ENCODE measurements at places on chromosomes 13 and 19.
A peak's percentile ranks its signal among the peaks of the same experiment; 100 is the strongest.

GRCh38 chr13:53206455-53206854, 177.8 kb downstream of the OLFM4 start:
- DNase-seq: no peak

DNA sequence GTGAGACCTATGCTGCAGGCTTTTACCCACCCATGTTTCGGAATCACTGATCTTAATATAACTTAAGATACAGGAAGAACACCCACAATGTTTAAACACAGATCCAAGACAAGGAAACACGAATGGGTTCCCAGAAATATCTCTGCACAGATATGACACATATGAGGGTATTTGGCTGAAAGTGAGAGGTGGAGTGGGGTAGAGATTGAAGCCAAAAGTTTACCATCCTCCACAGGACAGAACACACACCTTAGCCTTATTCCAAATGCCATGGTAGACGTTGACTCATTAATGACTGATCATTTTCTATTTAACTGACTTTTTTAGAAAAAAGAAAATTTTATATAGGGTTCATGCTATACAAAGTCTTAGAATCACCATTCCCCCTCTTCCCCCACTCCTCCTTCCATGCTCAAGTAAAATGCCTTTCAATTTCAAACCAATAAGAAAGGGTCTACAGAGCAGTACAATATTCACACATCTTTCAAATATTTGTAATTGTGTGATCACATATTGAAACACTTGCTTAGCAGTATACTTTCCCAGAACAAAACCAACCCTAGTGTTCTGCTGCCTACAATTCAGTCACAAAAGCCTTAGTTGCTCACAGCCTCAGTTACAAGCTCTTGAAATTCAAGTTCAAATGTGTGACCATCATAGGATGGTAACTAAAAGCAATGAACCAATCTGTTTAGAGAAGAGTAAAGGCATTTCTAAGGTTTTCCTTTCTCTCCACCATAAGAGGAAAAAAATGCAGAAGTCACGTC, 11.8 kb upstream of the DOCK9 start:
- DNase-seq: no peak

DNA sequence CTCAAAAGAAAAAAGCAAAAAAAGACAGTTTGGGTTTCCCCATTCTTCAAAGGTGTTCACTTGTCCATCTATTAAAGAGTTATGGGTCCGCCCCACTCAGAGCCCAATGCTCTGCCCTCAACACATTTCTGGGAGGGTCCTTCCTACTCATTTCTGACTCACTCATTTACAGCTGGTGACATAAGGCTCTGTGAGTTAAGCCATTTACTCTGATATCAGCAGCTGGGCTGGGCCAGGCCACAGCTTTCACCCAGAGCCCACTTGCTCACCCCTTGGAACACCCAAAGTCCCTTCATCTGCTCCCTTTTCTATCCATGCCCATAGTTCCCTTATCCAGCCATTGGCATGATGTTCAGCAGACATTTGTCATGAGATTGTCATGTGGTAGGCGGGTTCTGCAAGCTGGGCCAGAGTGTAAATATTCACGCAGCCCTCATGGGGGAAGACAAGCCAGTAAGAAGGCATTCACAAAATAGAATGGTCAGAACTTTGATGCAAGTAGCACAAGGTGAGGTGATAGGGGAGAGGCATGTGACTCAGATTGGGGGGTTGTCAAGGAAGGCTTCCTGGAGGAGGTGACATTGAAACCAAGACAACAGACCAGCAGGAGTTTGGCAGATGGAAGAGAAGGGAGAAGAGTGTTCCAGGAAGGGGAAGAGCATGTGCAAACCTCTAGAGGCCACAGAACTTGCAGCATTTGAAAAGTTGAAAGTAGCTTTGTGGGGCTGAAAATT, 5.9 kb downstream of the MAST1 start:
- DNase-seq: no peak

GRCh38 chr13:87169337-87169736, 501.8 kb upstream of the SLITRK5 start:
- no peak for DNase-seq

GRCh38 chr19:58538257-58539168, 5.4 kb upstream of the TRIM28 start:
- no peak for DNase-seq

- DNase-seq: no peak
These were observed 5.3 kb upstream of the DOCK9 start for GRCh38 chr13:98983182-98983581.

- DNase-seq: no peak
These were observed at the start of gene LMTK3 for GRCh38 chr19:48511800-48512503. TSS of gene LMTK3 (minus strand) at chr19:48511835. CDS start at chr19:48511576, 259 bp downstream.

GRCh38 chr13:20174656-20175405, 14.0 kb upstream of the GJA3 start:
- DNase-seq: no peak

DNA sequence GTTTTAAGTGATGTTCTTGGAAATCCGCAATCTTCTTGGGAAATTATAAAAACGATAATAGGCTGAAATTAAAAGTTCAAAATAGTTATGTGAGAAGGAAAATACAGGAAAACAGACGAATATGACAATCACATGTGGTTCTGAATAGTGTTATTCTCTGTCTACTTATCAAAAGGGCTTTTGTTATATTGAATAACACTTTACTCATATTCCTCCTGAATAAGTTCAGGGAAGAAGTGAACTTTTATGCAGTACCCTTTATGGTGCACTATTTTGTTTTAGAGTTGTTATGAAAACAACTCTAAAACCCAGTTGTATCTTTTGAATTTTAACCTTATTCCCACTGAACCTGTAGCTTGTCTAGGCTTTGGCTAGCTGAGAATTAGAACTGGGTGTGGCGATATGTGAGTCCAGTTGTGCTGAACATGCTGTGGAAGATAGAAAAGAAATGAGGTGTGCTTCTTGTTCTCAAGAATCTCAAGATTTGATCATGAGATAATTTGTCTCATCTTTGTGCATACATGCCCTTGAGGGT, 384.4 kb downstream of the LMO7 start:
- no peak for DNase-seq

DNA sequence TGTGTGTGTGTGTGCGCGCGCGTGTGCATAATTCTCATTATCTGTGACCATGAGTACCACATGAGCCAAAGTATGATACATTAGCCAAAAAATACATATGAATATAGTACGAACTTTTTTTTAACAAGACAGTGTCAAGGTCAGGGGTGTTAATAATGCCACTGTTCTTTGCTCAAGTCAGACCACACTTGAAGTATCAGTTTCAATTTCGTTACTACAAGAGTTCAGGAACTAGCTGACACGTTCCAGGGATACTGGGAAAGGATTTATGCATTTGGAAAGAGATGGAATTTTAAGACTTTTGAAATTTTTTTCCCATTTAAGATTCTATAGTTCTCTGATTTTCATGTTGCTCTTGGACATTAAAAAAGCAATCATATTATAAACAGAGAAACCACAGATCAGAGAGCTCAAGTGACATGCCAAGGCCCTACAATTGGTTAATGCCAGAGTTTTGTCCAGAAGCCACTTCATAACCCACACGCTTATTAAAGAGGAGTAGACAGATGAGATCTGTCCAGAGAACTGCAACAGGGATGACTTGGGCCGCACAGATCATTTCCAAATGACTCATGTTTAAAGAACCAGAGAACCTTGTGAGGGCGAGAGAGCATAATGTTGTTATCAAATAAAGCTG, 718.8 kb upstream of the SGCG start:
- no peak for DNase-seq

DNA sequence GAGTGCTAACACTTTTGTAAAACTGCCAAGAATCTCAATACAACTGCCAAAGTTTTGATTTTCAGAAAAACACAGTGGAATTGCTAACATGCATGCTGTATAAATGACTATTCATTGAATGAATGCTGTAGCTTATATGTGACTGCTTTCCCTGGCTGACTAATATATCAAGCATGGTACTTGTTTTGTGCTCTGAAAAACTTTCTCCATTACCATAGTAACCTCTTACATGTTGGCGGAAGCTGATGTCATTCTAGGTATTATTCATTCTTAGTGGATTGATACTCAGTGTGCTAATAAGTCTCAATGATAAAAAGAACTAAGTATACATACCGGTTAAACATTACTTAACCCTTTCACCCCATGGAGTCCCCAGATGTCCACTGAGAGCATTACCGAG, 166.1 kb upstream of the MYO16 start:
- peak; percentile 35 for DNase-seq

DNA sequence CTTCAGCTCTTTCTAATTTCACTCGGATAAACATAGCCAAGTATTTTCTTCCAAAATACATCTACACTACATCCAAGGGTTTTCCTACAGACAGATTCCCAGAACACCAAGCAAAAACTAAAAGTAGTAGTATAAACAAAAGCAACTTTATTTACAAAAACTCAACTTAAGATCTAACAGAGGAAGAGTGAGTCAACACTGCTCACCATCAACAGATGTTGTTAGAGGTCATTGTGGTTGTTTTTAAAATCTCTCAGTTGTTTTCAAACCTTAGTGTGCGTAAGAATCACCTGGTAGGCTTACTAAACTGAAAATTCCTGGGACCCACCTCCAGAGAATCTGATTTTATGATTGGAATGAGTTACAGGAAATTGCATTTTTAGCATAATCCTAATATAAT, 631.7 kb upstream of the SGCG start:
- DNase-seq: no peak

GRCh38 chr13:68293631-68294030, 1063.5 kb upstream of the PCDH9 start:
- no peak for DNase-seq

GRCh38 chr13:35965226-35965927, 165.8 kb downstream of the DCLK1 start:
- no peak for DNase-seq

DNA sequence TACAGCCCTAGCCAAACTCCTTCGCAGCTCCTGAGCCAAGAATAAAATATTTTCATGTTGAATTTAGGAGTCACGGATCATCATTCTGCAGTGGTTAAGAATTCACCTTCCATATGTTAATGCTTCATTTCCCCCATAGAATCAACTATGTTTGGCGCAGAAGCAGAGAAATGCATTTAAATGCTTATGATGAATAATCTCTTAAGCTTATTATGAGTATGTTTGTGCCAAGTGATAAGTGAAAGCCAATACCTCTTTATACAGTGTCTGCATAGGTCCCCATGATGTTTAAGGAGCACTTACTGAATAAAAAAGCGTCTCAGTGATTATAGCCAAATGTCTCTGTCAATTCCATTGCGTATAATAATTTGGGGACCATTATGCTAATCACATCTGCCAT, 32.7 kb upstream of the POMP start:
- no peak for DNase-seq
